Stimulated activated naive CD4-positive, alpha-beta T cell treated with Interleukin-2 at 50 U/mL for 16 hours (primary cell): ENCODE measurements at places on chromosomes 11 and 22.
A peak's percentile ranks its signal among the peaks of the same experiment; 100 is the strongest.

DNA sequence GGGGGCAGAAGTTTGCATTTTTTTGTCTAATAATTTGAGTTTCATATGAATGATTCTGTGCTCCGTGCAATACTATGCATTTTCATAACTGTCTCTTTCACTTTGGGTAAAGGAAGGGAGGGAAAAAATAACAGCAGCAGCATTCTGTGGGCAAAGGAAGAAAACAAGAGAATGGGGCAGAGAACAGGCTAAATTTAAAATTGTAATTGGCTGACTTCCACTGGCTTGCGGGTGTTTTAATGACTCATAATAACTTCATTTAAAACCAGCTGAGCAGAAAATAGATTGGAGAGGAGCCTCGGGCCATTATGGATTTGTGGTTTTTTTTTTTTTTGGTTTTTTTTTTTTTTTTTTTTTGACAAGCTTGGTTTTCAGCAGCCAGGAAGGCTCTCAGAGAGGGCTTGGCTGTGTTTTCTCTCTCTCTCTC is 107.4 kb downstream of the ZBTB16 start:
- no peak for DNase-seq

- DNase-seq: no peak
These were observed 37.3 kb downstream of the DIXDC1 start for GRCh38 chr11:111974446-111974845.

DNA sequence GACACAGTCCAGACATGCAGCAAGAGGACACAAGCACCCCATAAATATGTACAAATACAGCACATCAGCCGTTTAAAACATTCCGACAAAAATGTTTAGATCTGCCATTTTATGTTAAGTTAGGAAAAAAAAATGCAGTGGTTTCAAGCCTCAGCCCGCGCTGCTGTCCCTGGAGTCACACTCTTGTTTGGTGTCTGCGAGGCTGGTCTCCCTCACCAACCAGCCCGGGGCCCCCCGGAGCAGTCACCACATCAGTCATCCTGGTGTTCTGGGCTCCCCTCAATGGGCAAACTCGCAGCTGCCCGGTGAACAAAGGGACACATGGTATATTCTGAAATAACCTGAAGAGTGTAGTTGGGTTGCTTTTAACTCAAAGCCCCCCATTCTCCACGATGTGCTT is 1022.2 kb downstream of the BRD1 start:
- DNase-seq: no peak

- no peak for DNase-seq
These were observed 6.6 kb downstream of the ZBTB16 start for GRCh38 chr11:114066046-114066648.

DNA sequence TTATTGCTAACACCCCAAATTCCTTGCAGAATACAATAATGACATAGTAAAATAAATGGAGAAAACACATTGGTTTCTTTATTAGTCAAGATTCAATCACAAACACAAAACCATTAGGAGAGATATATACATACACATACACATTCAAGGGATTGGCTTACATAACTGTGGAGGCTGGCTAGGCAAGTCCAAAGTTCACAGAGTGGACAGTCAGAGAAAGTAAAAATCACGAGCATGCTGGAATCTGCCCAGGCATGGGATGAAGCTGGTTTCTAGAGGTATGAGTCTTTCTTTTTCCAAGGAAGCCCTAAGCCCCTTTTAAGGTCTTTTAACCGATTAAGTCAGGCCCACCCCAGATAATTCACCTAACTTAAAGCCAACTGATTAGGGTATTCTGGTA is 13.6 kb upstream of the OR56B1 start:
- DNase-seq: no peak

DNA sequence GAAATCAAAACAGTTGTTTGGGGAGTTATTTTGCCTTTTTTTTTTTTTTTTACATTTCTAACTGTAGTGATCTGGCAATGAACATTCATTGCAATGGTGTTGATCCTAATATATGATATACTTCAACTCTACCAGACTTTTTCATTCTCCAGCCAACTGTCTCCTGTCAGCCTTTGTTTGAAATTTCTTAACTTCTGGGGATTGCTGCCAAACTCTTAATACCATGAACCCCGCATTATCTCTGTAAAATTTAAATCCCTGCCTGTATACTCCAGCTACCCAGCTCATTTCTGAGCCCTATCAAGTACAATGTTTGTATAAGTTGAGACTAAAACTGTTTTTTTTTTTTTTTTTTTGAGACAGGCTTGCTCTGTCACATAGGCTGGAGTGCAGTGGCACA is 280.7 kb downstream of the TTC28 start:
- no peak for DNase-seq

DNA sequence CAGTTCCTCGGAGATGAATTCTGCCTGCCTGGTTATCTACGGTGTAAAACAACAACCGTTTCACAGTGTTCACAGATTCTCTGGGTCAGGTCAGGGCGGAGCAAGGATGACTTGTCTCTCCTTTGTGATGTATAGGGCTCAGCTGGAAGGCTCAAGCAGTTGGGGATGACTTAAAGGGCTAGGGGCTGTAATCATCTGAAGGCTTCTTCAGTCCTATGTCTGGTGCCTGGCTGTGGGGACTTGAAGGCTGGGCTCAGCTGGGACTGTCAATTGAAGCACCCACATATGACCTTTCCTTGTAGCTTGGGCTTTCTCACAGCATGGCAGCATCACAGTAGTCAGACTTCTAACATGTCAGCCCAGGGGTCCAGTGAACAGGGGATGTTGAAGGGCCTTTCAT is 29.3 kb downstream of the EIF3F start:
- DNase-seq: no peak

GRCh38 chr11:96334219-96334618 is 8.8 kb downstream of the MAML2 start:
- no peak for DNase-seq

DNA sequence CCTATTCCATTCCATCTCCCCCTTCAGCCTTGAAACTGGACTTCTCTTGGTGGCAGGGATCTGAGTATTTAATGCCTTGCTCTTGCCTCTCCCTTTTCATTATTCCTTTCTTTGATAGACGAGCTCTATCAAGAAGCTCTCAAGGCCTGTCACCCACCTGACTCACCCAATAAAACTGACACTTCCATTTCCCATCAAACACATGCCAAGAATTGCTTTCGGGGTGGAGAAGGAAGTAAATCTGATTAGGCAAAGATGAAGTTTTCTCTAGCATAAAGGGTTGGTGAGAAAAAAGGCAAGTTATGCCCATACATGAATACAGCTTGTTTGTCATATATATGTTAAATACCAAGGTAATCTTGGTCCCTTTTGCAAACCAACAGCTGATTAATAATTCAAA is 34.9 kb upstream of the MYEOV start:
- DNase-seq: no peak

DNA sequence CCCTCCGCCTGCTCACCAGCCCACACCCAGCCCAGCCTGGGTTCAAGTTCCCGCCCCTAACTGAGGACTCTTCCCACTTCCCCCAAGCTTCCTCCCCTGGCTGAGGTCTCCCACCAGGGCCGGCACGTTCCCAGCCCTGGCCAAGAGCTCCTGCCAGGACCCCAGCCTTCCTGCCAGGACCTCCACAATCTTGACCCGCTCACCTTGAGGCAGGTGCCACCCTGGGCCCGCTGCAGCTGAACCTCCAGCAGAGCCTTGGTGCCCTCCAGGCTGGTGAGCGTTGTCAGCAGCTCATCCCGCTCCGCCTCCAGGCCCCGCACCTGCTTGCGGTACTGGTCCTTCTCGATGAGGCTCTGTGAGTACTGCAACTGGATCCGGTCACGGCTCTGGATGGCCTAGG is 13.2 kb downstream of the CARD10 start:
- DNase-seq: no peak

GRCh38 chr22:23498811-23499798 is 81.0 kb downstream of the IGLL1 start:
- no peak for DNase-seq

GRCh38 chr22:42721045-42721434 is 370 bp upstream of the A4GALT start:
- no peak for DNase-seq

- DNase-seq: no peak
These were observed 1359.5 kb downstream of the TBC1D22A start for GRCh38 chr22:48121984-48122383.

GRCh38 chr22:40911772-40912171 is 39.4 kb upstream of the RBX1 start:
- no peak for DNase-seq

- DNase-seq: no peak
These were observed 66.8 kb downstream of the LRP5 start for GRCh38 chr11:68379206-68379605.

GRCh38 chr22:49257551-49257961 is 570.1 kb downstream of the BRD1 start:
- DNase-seq: no peak

DNA sequence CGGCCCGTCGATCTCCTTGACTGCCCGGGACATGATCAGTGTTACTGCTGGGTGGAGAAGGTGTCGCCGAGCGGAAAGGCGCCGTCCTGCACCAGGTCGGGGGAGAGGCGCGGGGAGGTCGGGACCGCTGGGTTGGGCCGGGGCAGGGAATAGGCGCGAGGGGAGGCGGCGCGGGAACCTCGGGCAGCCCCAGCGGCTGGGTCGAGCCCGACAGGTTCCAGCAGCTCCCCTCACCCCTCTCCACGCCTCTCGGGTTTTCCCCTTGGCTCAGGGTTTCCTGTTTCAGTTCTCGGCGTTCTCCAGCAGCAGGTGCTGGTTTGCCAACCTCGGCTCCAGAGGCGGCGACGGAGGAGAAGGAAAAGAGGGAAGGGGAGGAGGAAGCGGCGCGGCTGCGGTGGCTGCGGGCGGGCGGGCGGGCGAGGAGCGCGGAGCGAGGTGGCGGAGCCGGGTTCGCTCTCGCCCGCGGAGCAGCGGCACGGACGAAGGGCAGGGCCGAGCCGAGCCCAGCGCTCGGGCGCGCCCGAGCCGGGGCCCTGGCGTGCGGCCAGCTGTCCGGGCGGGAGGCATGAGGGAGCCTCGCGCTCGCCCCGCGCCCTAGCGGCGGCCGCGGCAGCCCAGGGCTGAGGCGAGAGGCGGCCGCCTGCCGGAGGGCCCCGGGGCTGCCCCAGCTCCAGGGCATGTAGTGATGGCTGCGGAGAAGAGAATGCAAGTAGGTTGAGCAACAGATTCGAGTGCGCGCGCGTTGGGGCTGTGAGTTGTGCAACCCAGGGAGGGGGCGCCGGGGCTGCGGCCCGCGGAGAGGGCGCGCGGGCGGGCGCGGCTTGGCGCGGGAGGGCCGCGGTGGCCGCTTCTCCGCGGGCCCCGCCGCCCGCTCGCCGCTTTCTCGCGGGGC is at the start of gene ZC3H12C:
Gene ZC3H12C, plus strand, starts transcription at position 878 of the 892 bp plus-strand sequence. CDS start 20 bp downstream, outside the sequence.
- DNase-seq: peak; percentile 15

- DNase-seq: no peak
These were observed 236.2 kb upstream of the KIRREL3 start for GRCh38 chr11:127236776-127237175.

GRCh38 chr22:36339171-36340065 is 48.3 kb downstream of the MYH9 start:
- DNase-seq: peak; percentile 53

DNA sequence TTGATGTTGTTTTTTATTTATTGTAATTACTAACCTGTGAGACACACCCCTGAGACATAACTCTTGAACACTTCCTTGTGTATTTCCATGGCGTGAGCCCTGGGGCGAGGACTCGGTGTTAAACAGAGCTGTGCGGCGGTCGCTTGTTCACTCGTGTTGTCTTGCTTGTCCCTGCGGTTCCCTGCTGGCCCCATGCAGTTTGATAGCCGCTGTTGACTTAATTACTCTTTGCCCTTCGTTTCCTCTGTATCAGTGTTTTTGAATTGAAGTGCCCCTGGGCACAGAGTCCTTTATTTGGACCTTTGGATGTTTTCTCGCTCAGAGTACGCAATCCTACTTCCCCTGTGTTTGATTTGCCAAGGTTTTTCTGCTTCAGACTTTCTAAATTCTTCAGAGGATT is 52.7 kb downstream of the TBC1D22A start:
- DNase-seq: no peak

DNA sequence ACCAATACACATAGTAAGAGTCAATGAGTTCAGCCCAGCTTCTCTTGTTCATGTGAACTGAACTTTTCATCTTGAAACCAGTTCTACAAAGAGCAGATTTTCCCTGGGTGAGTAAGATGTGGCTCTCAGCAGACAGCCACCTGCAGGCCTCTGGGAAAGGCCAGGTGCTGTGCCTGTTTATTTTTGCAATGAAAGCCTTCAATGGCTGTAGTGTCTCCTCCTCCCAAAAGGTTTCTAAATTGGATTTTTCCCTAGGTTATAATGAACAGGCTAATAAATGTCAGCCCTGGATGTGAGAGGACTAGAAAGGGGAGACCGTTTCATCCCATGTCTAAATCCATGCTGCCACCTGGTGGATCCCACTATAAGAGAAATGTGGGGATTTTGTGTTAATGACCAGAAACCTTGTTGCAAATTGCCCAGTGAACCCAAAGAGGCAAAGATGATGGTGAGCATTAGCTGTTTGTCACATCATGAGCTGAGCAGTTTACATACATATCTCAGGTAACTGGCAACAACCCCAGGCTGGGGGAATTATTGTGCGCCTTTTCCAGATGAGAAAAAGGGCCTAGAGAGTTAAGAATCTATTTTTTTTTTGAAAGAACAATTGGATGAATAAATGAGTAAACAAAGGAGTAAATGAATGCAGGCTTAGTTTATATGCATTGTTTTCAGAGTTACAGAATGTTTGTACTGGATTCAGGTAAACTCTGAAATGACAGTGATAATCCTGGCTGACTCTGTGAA is 12.7 kb downstream of the C11orf91 start:
- DNase-seq: no peak

- no peak for DNase-seq
These were observed 84.6 kb downstream of the CLPB start for GRCh38 chr11:72349616-72350218.

DNA sequence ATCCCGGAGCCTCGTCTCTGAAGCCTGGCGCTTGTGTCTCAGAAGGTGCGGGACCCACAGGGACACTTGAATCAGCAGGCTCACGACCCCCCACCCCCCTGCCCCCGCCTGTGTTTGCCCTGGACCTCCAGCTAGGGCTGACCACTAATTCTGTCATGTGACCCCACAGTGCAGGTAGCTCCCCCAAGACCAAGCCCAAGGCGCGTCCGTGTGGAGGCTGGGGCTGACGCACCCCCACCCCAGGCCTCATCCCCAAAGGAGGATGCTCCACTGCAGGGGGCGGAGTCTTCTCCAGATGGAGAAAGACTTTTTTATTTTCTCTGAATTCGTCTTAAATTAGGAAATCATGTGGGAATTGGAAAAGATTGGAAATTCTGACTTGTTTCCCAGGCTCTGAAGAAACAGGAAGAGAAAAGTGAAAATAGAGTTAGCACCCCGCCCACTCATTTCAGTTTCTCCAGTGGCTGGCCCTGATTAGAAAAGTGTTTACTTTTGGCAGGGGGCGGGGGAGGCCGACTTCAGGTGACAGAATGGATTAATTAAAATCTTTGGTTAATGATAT is 1.0 kb upstream of the RELA start:
- DNase-seq: peak; percentile 56

- DNase-seq: no peak
These were observed 8.1 kb upstream of the SLC35E4 start for GRCh38 chr22:30627471-30627870.

DNA sequence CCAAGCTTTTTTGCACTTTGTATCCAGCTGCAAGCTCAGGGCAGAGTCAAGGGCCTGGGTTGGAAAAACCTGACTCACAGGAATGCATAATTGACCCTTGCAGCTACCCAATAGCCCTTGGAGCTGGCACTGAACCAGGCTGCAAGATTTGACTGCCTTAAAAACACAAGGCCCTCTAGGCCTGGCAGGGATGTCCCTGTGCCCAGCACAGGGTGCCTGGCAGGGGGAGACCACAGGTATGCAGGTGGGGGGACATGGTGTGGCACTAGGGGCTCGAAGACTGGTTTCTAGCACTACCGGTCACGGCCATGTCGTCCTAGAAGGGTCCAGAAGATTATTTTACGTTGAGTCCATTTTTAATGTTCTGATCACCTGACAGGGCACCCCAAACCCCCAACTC is 30.2 kb downstream of the SBF1 start:
- no peak for DNase-seq
